ENCODE measurements at places on chromosomes 4 and X.

GRCh38 chr4:137754652-137755471 is 222.6 kb upstream of the PCDH18 start:
- DNase-seq, result no peak

DNA sequence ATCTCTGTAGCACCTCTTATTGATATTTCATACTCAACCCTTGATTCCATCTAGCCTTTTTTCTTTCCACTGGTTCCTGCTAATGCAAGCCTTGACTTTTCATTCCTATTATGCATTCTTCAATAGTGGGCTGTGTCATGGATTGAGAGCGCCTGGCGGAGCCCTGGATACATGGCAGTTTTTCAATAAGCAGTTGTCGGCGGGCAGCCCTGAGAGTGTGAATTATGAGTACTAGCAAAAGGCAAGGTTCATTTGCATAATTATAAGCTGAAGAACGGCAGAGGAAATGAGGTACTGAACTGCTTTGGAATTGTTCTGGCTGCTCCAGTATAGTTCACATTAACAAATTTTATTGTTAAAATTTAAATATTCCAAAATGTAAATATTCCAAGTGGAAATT is 339.7 kb upstream of the VCX start:
- no peak for DNase-seq

- DNase-seq, result no peak
Observed at GRCh38 chr4:154471526-154472331, 19.9 kb downstream of the DCHS2 start.

- DNase-seq, result no peak
Observed at GRCh38 chrX:112148397-112148796, 65.8 kb upstream of the TRPC5 start.

GRCh38 chrX:117839544-117839943 is 277.1 kb downstream of the KLHL13 start:
- no peak for DNase-seq

GRCh38 chr4:74376888-74377483 is 12.0 kb downstream of the EREG start:
- DNase-seq, result peak; percentile 45

- DNase-seq, result no peak
Observed at GRCh38 chr4:3022651-3023050, 51.7 kb downstream of the HTT-AS start.

DNA sequence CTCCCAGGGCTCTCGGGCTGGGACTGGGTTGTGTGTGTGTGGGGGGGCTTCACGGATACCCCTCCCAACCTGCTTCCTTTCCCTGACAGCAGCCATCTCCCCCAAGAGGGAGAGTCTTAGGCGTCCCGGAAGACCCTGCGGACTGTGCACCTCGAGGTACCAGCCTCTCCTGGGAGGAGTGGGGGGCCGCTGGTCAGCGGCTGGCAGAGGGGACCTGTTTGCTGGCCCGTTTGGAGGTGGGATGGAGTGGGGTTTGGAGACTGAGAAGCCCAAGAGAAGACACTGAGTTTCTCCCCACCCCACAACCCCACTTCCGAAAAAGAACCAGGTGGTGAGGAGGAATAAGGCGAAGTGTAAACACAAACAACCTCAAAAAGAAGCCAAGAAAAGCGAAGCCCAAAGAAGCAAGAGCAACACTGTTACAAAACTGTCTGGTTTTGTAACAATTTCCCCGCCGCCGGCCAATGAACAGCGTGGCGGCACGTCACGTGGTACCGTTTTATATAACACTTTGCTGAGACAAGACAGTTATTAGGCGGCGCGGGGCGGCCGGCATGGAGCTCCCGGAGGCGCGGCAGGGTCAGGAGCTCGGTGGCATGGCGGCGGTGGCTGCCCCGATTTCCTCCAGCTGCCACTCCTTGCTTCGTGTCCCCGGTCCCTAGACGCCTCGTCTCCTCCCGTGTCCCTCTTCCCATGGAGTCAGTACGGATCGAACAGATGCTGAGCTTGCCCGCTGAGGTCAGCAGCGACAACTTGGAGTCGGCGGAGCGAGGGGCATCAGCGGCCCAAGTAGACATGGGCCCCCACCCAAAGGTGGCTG is at the start of gene LONRF3:
TSS of gene LONRF3 (plus strand) at position 531 of the 820 bp plus-strand sequence. CDS start at position 694, 163 bp downstream.
- DNase-seq, result peak; percentile 22

DNA sequence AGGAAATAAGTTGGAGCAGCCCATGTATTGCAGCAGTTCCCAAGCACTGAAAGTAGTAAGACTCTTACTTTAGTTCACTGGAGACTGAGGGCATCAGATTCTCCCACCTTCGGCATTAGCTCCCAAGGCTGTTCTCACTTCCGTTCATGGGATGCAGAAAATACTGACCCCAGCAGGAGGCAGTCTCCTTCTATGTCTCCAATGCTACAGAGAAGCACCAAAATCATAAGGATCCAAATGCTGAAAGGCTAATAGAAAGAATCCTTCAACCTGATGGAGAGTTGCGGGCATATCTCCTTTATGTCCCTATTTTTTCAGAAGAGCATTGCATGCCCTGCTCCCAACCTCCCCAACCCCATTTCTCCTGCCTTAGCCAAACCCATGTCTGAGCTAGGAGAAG is 32.4 kb downstream of the ADH7 start:
- DNase-seq, result no peak

DNA sequence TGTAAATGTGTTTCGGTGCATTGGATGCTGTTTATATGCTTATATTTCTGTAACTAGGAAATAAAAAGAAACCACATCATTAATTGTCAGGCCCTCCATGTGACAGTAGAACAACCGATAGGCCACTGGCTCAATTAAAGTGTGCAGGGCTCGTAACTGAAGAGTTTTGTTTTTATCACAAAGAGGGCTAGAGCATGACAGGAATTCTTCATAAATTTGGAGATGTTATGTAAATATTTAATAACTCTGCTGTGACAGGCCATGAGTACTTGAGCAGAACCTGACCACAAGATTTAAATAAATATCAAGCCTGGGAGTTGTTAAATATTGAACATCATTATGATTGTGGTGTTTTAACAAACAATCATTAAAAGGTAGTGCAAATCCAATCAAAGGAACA is 55.9 kb downstream of the MID1 start:
- no peak for DNase-seq

- no peak for DNase-seq
Observed at GRCh38 chr4:24229978-24230377, 340.1 kb upstream of the PPARGC1A start.

- DNase-seq, result no peak
Observed at GRCh38 chr4:25080571-25080970, 49.8 kb upstream of the LGI2 start.

DNA sequence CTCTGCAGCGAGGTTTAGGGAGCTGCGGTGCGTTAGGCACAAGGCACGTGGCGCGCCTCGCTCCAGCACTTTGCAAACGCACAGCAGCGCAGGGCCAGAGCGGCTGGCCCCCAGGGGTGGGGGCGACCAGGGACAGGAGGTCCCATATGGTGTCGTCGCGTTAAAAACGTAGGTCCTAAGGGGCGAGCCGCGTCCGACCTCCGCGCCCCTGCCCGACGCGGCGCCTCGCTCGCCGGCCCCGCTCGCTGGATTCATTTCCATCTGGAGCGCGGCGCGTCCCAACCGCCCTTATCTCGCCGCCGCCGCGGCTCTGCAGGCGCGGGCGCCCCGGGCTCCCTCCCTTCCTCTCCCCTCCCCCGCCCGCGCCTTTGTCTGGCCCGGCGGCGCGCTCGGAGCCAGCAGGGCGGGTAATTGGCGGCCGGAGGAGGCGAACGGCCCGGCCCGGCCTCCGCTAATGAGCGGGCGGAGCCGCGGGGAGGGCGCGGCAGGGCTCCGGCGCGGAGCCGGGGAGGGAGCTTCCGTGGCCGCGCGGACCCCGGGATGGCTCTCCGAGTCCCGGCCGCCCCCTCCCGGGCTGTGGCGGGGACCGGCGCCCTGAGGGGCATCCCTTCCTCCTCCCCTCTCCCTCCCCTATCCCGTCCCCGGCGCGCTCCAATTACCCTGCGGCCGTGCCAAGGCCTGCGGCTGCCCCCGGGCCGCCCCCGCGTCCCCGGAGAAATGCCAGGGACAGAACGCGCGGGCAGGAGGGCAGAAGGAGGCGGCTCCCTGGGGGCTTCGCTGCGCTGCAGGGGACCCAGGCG is 409.0 kb downstream of the BCOR start:
- DNase-seq, result peak; percentile 30

GRCh38 chrX:45309801-45310200 is 109.1 kb upstream of the DIPK2B start:
- no peak for DNase-seq

- no peak for DNase-seq
Observed at GRCh38 chr4:150668824-150669223, 86.9 kb downstream of the MAB21L2 start.

GRCh38 chr4:76571274-76571673 is 136.2 kb downstream of the SHROOM3 start:
- no peak for DNase-seq

DNA sequence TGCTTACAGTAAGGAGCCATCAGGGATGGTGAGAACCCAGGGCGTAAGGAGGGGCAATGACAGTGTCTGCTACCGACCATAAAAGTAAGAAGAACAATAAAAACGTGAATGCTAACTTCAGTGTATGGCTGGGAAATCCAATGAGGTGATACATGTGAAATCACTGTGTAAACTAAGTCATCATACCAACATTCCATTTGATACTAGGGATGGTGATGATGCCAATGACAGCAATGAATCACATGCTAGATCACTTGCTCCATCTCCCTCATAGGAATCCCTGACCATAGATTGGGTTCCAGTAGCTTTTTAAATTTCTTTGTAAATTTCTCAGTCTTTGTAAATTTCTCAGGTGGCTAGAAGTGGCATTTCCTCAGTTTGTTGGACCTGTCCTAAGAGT is 146.3 kb downstream of the SMIM20 start:
- DNase-seq, result no peak

GRCh38 chr4:7901311-7901885 is 38.3 kb downstream of the AFAP1 start:
- DNase-seq, result no peak

DNA sequence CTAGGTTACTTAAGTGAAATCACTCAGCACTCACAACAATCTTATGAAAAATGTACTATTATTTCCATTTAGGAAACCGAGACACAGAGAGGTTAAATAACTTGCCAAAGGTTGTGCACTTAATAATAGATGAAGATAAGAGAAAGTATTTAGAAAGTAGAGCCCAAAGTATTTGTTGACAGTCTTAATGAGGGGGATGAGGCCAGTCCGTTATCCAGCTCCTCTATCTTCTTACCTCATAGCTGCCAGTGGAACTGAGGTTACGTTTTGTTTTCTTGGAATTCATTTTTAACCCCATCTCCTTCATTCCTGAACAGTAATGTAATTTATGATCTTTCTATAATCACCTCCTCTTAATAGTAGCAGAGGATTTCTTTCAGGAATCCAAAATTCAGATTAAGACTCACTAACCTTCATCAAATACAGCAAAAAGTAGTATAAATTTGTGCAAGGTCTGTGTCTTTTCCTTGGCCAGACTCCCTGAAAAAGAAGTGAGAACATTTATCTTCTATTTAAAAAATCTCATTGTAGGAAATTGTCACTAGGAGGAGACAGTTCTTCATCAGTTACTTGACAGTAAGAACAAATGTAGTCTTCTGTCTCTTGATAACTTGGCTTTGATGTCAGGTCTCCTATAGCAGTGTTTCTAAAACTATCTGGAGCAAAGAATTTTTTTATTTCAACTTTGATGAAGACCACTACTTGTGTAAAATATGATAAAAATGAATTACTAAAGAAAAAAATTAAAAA is 35.5 kb downstream of the F8 start:
- no peak for DNase-seq

- DNase-seq, result peak; percentile 50
Observed at GRCh38 chrX:24395775-24396174, 35.3 kb downstream of the SUPT20HL1 start.

DNA sequence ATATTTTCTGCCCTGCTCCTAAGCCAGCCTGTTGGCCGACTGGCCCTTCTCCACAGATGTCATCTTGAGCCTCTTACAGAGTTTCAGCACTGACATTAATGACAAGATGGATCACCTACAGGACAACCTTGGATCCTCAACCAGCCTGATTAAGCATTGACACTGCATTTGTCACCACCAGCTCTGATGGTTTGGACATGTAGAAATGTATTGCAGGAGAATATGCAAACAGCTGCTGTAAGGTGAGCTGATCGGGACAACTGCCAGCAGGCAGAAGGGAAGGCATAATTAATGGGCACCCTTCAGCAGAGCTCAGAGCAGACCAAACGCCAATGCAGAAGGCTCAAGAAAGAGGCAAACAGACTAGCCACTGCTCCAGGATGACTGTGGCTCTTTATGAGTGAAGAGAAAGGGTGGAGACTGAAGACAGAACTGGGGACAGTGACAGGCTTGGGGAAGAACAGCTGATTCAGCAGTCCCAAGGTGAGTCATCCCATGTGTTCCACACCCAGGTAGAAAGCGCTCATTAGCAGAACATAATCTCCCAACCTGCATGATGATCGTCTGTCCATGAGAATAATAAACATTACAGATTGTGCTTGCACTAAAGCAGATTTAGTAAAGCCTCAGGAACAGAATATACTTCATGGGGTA is 6.7 kb downstream of the CORIN start:
- no peak for DNase-seq

GRCh38 chr4:152935631-152936445 is at the start of gene FHDC1:
Gene FHDC1, plus strand, starts transcription at chr4:152936323. Its CDS starts 6,735 bp downstream, at chr4:152943058.
- peak; percentile 62 for DNase-seq

DNA sequence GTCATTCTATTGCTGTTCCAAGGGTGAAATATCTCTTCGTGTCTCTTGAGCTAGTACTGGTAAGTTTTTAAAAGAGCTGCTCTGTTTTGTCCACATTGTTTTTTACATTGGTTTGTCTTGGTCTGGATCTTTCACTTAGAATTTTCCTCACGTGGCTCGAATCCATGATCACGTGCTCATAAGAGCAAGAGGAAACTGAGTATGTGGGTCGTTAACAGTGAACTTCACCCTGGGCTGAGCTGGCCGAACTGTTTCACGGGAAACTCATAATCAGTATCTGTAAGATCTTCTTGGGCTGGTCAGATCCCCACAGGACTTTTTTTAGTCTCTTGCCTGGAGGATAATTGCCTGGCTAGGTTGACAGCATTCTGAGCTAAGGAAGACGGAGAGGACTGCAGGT is 77.8 kb upstream of the HELT start:
- DNase-seq, result no peak

Data from GM20000 (cell line).